Progenitor cell of endocrine pancreas (in vitro differentiated cells): ENCODE measurements at places on chromosomes 7 and 10.

DNA sequence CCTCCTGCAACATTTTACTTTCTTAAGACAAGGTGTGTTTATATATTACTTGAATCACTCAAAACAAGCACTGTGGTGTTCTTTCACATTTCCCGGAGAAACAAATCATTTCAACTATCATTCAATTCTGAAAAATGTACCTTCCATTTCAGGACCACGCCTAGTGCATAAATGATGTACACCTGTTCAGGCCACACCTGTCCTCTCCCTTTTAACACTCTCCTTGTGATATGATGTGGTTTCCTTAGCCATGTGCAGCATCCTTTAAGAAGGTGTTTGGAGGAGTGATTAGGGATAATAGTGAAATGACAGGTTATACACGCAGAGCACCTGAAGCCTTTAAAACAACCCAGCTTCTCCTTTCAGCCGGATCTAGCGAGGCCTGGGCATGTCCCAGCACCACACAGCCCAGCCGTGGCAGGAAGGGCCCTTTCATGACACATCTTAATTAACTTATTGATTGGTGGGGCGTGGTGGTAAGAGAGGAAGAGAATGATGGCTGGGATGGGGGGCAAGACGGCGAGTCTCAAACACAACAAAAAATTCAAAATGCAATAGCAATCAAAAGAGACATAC lies 26.9 kb downstream of the ABLIM1 start:
- no peak for DNase-seq

GRCh38 chr7:28207486-28208158 lies 27.0 kb upstream of the JAZF1 start:
- no peak for DNase-seq

DNA sequence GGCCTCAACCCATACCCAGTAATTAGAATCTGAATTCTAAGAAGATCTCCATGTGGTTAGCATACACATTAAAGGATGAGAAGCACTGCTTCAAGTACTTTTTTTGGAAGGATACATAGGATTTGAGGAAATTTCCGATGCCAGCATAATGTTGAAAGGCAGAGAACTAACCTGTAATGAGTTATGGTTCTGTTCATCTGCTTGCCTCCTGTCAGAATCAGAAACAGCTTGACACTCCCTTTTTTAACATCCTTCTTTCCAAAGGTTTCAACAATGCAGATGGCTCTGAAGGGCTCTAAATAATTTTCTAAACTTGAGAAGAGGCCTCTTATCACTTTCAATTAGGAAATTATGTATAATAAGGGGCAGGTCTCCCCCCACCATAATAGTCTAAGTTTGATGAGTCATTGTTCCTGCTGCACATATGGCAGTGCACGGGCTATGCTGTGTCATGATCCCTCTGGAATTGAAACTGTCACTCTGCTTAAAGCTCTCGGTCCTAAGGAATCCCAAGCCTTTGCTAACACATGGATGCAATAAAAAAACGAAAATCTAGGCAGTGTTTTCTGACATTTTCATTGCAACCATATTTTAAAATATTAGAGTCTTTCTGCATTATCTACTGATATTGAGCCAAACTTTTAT lies 291.2 kb upstream of the FZD1 start:
- no peak for DNase-seq

- DNase-seq, result no peak
Measured at GRCh38 chr7:116097365-116098009, 66.9 kb upstream of the TFEC start.
